ENCODE measurements at places on chromosomes 4 and X.
A peak's percentile ranks its signal among the peaks of the same experiment; 100 is the strongest.

DNA sequence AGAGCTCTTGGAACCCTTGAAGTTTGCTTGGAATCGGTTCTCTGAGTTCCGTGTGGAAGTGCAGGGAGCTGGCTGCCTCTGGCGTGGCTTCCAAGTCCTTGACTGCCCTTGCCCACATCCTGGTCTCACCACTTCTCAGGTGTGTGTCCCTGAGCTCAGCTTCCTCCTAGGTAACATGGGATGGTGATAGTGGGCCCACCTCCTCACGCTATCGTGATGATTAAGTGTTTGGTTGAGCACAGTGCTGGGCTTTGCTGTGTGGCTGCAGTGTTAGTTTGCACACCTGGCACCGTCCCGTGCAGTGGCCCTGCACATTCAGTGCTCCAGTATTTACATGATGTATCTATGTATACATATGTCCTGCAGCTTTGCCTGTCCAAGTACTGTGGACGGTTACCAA is 81.5 kb downstream of the CLDN34 start:
- no peak for DNase-seq

DNA sequence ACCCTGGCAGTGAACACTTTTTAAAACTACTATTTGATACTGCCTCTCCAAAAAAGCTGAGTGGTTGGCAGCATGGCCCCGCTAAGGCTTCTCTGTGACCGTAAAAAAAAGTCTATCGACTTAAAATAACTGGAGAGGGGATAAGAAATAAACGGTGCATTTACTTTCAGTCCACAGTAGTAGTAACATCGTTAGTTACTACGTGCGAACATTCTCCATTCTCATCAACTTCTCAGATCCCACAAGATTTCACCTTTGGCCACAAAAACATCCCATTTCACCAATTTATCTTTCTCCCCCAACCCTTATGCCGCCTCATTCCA is 524 bp upstream of the EXOSC9 start:
- DNase-seq: no peak

- no peak for DNase-seq
These were observed 479 bp downstream of the BRCC3 start for GRCh38 chrX:155071694-155072280.

DNA sequence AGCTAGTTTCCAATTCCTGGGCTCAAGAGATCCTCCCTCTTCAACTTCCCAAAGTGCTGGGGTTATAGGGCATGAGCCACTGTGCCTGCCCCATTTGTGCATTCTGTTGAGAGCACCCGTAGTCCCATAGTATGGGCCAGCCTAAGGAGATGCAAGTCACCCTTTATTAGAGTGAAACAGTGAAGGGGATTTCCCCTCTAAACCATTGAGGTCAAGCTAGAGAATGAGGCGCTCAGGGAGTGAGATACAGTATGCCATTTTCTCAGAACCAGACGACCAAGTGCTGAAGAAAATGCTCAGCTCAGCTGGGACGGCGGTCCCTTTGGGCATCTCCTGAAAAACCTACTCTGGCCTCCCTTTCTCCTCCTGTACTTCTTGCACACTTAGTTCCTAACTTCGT is 18.7 kb downstream of the RNF4 start:
- no peak for DNase-seq

- DNase-seq: no peak
These were observed 508.7 kb upstream of the HTR2C start for GRCh38 chrX:114075073-114075673.

- DNase-seq: no peak
These were observed 19.0 kb downstream of the FHL1 start for GRCh38 chrX:136166221-136166855.

DNA sequence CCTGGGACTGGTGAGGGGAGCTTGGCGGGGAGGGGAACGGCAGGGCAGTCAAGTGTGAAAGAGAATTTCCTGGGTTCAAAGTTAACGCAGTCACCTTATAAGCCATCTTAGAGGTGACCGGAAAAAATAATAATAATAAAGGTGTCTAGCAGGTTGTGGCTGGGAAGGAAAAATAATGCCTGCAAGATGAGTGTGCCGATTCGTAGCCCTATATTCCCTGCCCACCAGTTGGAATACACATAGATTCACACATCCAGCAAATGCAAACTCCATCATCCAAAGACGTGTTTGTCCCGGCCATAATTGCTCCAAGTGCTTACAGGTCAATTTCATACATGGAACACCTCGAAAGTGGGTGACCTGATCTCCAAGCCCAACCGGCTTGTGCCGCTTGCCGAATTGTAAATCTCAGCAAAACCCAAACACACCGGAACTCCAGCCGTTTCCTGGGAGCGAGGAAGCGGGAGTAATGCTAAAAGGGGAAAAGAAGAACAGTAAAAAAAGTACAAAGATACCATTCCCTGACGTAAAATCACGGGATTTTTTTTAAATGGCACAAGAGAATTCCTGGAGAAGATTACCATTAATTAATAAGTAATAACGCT is 1.3 kb upstream of the FAT1 start:
- no peak for DNase-seq

GRCh38 chrX:16320765-16321355 is 153.6 kb downstream of the MAGEB17 start:
- no peak for DNase-seq

DNA sequence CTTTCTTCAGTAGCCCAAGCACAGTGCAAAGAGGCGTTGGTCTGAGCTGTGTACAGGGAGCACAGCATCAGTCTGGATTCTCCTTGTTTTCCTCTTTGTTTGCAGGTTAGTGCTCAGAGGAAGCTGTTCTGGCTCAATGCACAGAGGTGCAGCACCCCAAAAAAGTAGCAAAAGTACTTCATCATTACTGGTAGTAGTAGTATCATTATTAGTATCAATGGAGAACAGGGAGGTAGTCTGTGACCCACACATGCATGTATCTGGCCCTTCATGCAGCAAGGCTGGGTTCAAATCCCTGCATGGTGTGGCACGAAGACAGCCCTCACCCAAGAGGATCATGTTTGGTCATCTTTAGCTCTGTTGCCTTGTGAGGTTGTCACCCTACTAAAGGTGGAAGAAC is 68.7 kb downstream of the CXXC4 start:
- DNase-seq: no peak

GRCh38 chr4:75235359-75235951 is 278.7 kb downstream of the RCHY1 start:
- DNase-seq: no peak

- DNase-seq: no peak
These were observed 136.3 kb upstream of the SMAD1 start for GRCh38 chr4:145345401-145345800.

DNA sequence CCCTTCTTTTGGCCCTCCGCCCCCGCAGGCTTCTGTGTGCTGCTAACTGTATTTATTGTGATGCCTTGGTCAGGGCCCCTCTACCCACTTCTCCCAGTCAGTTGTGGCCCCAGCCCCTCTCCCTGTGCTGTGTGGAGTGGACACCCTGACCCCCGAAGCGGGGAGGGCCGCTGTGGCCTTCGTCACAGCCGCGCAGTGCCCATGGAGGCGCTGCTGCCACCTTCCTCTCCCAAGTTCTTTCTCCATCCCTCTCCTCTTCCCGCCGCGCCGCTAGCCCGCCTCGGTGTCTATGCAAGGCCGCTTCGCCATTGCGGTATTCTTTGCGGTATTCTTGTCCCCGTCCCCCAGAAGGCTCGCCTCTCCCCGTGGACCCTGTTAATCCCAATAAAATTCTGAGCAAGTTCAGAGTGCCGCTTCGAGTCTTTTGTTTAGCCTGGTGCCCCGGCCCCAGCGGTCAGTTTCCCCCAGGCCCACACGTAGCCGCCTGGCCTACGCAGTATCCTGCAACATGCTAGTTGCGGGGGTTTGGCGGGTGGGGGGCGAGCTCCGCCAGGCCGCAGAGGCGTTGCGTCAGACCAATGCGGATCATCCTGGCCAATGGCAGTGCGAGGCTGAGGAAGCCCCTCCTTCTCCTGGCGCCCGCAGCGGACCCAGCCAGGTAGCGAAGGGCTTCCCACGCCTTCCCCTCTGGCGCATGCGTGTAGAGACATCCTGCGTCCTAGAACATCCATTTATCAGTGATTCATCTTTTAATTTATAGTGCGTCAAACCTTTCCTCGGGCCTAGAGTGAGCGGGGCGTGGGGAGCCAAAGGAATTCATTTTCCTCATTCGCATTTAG is 5.6 kb upstream of the KANTR start:
- peak; percentile 76 for DNase-seq

DNA sequence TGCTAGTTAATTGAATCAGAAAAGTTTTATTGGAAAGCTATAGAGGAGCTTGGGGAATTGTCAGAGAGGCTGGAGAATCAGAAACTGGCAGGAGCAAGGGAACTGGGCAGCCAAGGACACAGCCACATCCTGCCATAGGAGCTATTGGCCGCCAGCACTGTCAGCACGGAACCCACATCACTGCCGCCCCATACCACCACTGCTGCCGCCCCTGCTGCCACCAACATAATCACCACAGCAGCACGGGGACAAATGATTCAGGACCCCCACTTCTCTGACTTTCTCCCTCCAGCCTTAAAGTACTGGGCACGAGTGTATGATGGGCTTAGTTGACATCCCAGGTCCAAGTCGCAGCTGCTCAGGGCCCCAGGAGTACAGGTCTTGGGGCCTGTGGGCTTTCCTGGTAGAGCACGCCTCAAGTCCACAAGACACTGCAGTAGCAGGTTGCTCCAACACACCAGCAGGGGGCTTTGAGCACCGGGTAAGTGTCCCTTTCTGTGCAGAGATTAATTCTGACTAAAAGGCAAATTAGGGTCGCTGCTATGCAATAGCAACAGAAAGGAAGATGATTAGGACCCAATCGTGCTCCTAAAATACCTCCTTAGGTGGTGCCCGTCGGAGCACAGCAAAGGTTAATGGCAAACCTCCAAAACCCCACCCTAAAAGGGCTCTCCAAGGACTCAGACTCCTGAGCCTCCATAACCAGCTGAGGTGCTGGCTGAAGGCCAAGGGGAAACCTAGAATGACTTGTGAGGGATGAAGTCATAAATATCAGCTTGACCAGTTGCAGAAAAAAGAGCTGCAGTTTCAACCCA is 6.9 kb downstream of the PJA1 start:
- DNase-seq: no peak

GRCh38 chr4:174464949-174465348 is 57.3 kb downstream of the HPGD start:
- no peak for DNase-seq

- DNase-seq: no peak
These were observed 127.3 kb downstream of the MAD2L1 start for GRCh38 chr4:119939071-119939995.

DNA sequence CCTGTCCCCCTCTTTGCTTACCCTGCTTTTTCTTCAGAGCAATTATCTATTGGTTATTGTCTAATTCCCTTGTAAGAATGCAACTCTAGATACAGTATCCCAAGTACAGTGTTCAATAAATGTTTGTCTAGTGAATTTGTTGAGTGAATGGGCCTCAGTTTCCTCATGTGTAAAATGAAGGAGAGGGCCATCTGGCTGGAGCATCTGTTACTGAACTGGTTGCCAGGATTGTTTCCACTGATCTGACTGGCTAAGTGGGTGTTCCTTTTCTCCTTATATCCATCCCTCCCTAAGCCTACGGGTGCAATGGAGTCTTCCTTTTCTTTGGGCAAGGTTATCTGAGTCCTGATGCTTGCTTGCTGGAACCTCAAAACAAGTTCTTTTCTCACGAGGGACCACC is 185.2 kb upstream of the RPS6KA3 start:
- no peak for DNase-seq

GRCh38 chr4:43223820-43224219 is 331.3 kb downstream of the GRXCR1 start:
- no peak for DNase-seq

GRCh38 chrX:67724359-67725110 is 180.7 kb downstream of the AR start:
- no peak for DNase-seq

DNA sequence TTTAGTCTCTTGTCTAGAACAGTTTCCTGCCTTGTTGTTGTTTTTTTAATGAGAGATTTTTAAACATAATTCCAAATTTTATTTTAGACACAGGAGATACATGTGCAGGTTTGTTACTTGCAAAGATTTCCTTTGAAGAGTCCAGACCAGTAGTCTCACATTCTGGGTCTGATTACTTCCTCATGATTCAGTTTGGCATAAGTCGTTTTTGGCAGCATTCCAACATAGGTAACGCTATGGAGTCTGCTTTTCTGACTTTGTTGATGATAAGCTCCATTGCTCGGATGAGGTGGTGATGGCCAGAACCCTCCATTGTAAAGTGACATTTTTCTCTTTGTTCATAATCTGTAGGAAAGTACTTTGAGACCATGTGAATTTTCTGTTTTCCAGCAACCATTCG is 74.7 kb downstream of the CLCN4 start:
- no peak for DNase-seq

GRCh38 chrX:14554131-14554715 is 24.9 kb downstream of the GLRA2 start:
- no peak for DNase-seq

DNA sequence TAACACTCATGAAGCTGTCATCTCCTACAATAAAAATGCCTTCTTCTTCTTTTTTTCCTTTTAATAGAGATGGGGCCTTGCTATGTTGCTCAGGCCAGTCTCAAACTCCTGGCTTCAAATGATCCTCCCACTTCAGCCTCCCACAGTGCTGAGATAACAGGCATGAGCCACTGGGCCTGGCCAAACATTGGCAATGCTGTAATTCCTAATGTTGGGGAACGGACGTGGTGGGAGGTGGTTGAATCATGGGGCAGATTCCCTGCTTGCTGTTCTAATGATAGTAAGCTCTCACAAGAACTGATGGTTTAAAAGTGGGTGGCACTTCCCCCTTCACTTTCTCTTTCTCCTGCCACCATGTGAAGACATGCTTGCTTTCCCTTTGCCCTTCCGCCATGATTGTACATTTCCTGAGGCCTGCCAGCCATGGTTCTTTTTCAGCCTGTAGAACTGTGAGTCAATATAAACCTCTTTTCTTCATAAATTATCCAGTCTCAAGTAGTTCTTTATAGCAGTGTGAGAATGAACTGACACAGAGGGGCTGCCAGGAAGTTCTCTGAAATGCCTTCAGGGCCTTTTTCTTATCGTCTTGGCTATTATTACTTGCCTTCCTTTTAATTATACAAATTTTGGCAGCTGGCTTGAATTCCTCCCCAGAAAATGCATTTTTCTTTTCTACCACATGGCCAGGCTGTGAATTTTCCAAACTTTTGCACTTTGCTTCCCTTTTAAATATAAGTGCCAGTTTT is 93.0 kb downstream of the CENPC start:
- no peak for DNase-seq

DNA sequence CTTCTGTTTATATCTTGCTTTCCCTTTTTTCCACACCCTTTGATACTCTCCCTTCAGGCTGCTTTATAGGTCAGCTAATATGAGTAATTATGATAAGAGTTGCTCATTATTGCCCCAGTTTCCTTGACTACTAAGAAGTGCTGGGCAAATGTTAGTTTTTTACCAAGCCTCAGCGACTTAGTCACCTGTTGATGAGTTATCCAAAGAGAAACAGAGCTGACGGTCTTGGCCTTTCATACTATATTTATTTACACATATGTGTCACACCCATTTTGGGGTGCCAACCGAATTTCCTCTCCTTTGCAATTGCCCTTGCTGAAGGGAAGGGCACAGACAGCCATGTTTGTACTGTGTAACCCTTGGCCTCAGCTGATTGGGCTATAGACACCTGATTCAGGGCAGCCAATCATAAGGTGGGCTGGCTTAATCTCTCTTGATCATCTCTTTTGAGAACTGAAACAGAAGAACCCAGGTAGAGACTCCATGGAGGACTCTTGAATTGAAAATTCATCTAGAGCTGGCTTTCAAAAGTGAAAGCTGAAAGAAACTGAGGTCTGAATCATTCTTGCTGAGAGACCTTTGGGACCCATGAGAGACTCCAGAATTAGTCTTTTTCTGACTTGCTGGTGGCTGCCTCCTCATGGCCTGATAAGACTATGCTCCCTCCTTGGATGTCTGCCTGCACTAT is 111.7 kb upstream of the RPS6KA3 start:
- no peak for DNase-seq

Data from activated CD8-positive, alpha-beta memory T cell treated with anti-CD3 and anti-CD28 coated beads for 1 hour (primary cell).